ENCODE measurements at places on chromosomes 7 and 10. TPM values are rescaled to one million over a fixed set of nuclear protein-coding genes. Genes with fewer than 3 reads are reported as not detected.

The GPR26 gene
- not detected for total RNA-seq

The CYP3A4 gene
- total RNA-seq = not detected

The GOLGA7B gene
- under 0.01 TPM for total RNA-seq

The KLHDC10 gene
- total RNA-seq = 23.6 TPM

DNA sequence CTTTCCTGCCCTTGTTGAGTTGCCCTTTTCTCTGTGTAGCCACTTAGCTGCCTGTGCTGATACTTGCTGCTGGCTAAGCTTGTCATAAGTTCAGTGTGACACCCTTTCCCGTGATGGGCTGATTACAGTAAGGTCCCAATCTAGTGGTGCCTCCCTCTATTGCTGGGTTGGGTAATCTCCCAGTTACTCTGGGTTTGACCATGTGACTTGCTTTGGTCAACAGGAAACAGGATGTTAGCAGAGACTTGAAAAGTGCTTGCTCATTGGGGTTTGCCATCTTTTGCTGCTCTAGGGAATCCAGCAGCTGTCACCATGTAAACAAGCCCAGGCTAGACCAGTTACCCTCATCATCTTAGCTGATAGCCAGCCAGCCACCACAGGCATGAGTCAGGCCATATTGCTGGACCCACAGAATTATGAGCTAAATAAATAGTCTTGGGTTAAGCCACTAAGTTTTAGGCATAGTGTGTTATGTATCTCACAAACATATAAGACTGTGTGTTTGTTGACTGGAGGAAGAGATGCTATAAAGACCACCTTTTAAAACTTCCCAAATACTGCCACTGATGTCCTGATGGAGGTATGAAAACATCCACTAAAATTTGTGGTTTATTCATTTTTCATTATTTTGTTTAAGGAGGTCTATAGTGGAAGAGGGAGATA is 4.0 kb upstream of the LEP start:
- peaks cover 5% of the 10 kb centered on the region for H3K4me1 ChIP-seq
- H3K4me3 ChIP-seq = no peak overlapping the region
- no peaks in the 10 kb centered on the region for H3K27me3 ChIP-seq
- no peak for DNase-seq
- no peaks in the 10 kb centered on the region for H3K36me3 ChIP-seq

DNA sequence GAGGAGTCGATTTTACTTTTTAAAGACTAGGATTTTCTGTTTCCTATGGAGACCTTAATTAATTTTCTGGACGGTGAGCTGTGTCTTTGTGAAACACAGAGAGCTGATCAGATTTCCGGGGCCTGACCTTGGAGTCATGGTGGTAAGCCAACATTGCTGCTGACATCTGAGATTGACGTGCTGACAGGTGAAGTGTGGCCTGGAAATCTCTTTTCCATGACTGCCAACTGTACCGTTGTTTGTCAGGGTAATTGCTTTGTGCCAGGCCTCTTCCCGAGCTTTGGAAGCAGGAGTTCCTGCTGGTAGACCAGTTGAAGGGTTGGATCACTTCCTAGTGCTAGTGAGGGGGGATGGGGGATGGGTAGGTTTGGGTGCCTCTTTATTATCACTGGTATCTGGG is 71.2 kb downstream of the ADRA2A start:
- peak; percentile 74 for DNase-seq
- no peaks in the 10 kb centered on the region for H3K4me1 ChIP-seq
- H3K27ac ChIP-seq = no peak overlapping the region
- no peaks in the 10 kb centered on the region for H3K36me3 ChIP-seq

- H3K27me3 ChIP-seq = no peaks in the 10 kb centered on the region
- H3K4me1 ChIP-seq = no peaks in the 10 kb centered on the region
- H3K4me3 ChIP-seq = no peak overlapping the region
- H3K27ac ChIP-seq = no peak overlapping the region
- DNase-seq = no peak
Observed at GRCh38 chr10:103941801-103942200, 23.8 kb upstream of the STN1 start.

- H3K4me1 ChIP-seq = peaks cover 24% of the 10 kb centered on the region
- no peaks in the 10 kb centered on the region for H3K36me3 ChIP-seq
- H3K4me3 ChIP-seq = no peak overlapping the region
- H3K27me3 ChIP-seq = no peaks in the 10 kb centered on the region
Observed at GRCh38 chr10:73959484-73960243, 38.3 kb upstream of the VCL start.

The RAB19 gene
- not detected for total RNA-seq

The CTTNBP2 gene
- total RNA-seq = 11.6 TPM

DNA sequence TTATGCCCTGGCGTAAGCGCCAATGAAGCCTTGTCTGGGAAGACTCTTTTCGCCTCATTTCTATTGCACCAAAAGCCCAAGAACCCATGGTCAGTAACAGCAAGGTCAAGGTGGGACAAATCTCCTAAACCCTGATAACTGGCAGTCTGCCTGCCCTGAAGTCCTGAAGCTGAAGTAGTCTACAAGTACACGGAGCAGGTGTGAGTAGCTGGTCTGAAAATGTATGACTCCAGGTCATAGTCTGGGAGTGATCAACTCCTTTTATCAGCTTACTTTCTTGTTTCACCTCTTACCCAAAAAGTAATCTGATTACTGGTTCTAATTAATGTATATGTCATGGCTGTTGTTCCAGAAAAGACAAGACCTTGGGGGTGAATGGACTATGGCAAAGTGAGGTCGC is 107.3 kb upstream of the EFCAB10 start:
- H3K4me1 ChIP-seq = peaks cover 27% of the 10 kb centered on the region
- no peaks in the 10 kb centered on the region for H3K27me3 ChIP-seq
- H3K36me3 ChIP-seq = no peaks in the 10 kb centered on the region
- DNase-seq = no peak
- no peak overlapping the region for H3K27ac ChIP-seq

- H3K27ac ChIP-seq = no peak overlapping the region
- H3K4me1 ChIP-seq = no peaks in the 10 kb centered on the region
- H3K4me3 ChIP-seq = no peak overlapping the region
- DNase-seq = no peak
- H3K27me3 ChIP-seq = no peaks in the 10 kb centered on the region
Observed at GRCh38 chr10:71161425-71161824, 50.9 kb upstream of the UNC5B start.

The R3HCC1L gene
- 9.0 TPM for total RNA-seq

The SVIL gene
- 922 TPM for total RNA-seq

DNA sequence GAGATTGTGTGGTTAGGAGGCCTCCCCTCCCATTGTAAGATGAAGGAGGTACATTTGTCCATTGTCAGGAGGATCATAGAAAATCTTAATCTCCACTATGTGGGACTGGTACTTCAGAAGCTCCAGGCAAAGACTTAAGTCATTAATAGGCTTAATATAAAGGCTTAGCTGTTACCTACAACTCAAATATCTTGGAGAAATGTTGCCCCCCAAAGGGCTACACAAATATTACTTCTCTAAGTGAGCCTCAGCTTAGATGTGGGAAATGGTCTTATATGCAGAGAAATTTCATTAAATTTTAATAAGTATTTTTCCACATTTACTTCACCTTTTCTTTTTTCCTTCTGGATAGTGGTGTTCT is 27.2 kb downstream of the TAS2R41 start:
- no peaks in the 10 kb centered on the region for H3K36me3 ChIP-seq
- no peak overlapping the region for H3K4me3 ChIP-seq
- peaks cover under 1% of the 10 kb centered on the region for H3K4me1 ChIP-seq

- no peak for DNase-seq
- no peak overlapping the region for H3K4me3 ChIP-seq
- H3K4me1 ChIP-seq = peaks cover 12% of the 10 kb centered on the region
- H3K36me3 ChIP-seq = no peaks in the 10 kb centered on the region
- H3K27ac ChIP-seq = no peak overlapping the region
Observed at GRCh38 chr10:59968705-59969104, 62.3 kb upstream of the CCDC6 start.

The CPEB3 gene
- total RNA-seq = 10.0 TPM

DNA sequence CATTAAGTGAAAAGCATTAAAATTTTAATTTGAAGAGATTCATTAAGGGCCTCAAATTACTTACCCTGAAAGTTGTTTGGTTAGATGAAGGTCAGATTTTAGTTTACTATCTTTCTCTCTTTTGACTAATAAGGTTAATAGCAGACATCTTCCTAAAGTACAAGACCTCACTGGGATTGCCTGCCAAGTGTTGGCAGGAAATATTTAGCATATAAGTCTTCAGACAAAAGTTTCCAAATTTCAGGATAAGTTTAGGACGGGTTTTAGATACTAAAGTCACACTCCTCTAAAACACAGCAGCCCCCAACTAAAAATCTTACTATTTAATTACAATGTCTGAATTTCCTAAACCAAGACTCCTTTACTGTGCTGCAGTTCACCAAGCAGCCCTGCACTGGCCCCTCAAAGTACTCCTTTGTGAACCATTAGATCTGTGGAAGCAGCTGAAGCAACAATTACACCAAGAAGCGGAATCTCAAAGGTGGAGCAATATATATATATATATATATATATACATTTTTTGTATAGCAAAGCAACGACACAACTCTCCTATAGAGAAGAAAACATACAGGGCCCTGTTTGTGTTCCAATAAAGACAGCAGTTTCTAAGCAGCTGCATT is 91.2 kb upstream of the KCNIP2 start:
- H3K4me1 ChIP-seq = peaks cover 55% of the 10 kb centered on the region
- DNase-seq = no peak
- no peak overlapping the region for H3K4me3 ChIP-seq
- no peaks in the 10 kb centered on the region for H3K27me3 ChIP-seq

- no peaks in the 10 kb centered on the region for H3K27me3 ChIP-seq
- H3K27ac ChIP-seq = peak overlapping the region; percentile 90
- no peaks in the 10 kb centered on the region for H3K36me3 ChIP-seq
- peaks cover 59% of the 10 kb centered on the region for H3K4me1 ChIP-seq
- H3K4me3 ChIP-seq = no peak overlapping the region
Observed at GRCh38 chr10:89475125-89475524, 60.3 kb downstream of the SLC16A12 start.

The TCF7L2 gene
- total RNA-seq = 17.6 TPM

DNA sequence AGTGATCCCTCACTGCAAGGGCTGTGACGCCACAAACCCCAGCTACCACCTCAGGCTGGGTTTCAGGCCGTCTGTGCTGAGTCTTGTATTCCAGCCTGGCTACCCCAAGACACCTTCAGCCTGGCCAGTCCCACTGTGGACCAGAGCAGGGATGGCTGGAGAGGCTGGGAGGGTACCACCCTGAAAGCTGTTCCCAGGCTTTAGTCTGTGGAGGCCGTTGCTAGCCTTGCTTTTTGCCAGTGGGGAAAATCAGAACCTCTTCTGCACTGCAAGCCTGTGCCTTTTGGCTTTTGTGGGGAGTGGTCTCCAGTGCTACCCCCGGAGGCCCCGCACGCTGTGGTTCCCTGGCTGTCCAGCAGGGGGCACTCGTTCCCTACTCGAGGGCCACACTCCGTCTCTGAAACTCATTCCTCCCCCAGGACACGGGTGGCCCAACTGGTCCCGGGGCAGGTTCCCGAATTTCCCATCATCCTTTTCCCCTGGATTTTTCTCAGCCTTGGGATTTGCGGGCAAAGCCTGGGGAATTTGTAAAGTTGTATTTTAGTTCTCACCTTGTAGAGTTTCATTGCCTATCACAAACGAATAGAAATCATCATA is 128.4 kb upstream of the BTBD16 start:
- H3K36me3 ChIP-seq = no peaks in the 10 kb centered on the region
- H3K4me3 ChIP-seq = no peak overlapping the region
- no peaks in the 10 kb centered on the region for H3K27me3 ChIP-seq
- peak overlapping the region; percentile 80 for H3K27ac ChIP-seq

The COG5 gene
- total RNA-seq = 33.4 TPM
